ENCODE measurements at places on chromosomes 6 and 20.
A peak's percentile ranks its signal among the peaks of the same experiment; 100 is the strongest.

- H3K4me1 ChIP-seq: peaks cover under 1% of the 10 kb centered on the region
- DNase-seq: no peak
- H3K27me3 ChIP-seq: no peaks in the 10 kb centered on the region
These were observed 55.7 kb downstream of the TXLNB start for GRCh38 chr6:139236105-139236504.

GRCh38 chr6:47303342-47303741, 6.4 kb downstream of the TNFRSF21 start:
- DNase-seq: no peak
- H3K27ac ChIP-seq: no peak overlapping the region
- no peaks in the 10 kb centered on the region for H3K36me3 ChIP-seq
- H3K27me3 ChIP-seq: peaks cover 17% of the 10 kb centered on the region
- H3K4me1 ChIP-seq: no peaks in the 10 kb centered on the region

DNA sequence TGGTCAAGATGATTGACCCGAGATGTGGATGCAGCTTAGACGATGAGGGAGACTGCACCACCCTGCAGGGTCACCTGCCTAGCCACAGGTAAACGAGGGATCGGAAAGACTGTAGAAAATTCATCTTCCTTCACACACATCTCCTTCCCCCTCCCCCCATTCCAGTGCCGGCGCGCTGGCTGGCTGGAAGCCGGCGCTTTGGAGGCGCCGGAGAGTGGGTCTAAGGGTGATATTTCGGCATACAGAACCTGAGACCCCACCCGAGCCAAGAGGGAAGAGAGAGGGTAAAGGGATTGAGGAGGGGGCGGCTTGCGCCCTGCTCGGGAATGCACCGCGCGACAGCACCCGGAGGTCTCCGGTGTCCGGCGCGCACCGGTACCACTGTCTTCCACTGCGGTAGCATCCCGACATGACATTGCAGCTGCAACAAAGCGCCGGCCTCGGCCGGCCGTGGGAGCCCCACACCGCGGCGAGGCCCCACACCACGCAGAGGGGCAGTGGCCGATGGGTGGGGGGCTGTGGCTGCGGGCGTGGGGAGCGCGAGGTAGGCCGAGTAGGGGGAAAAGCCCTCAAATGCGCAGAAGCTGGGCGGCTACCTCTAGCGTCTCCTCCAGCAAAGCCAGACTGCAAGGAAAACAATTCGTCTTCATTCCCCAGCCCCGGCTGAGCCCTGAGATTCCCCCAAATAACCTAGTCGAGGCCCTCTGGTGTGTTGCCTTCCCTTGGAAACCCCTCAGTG, 984 bp downstream of the TNFRSF21 start:
- H3K27me3 ChIP-seq: peaks cover 13% of the 10 kb centered on the region
- H3K36me3 ChIP-seq: no peaks in the 10 kb centered on the region
- H3K4me3 ChIP-seq: peak overlapping the region; percentile 75
- H3K27ac ChIP-seq: no peak overlapping the region
- no peak for DNase-seq

GRCh38 chr6:28282926-28283325, 1.6 kb downstream of the PGBD1 start:
- no peak overlapping the region for H3K27ac ChIP-seq
- DNase-seq: no peak
- H3K27me3 ChIP-seq: peaks cover 14% of the 10 kb centered on the region
- H3K4me3 ChIP-seq: no peak overlapping the region
- peaks cover 6% of the 10 kb centered on the region for H3K4me1 ChIP-seq

GRCh38 chr6:66128243-66128642, 421.2 kb upstream of the EYS start:
- DNase-seq: no peak
- no peak overlapping the region for H3K27ac ChIP-seq
- no peaks in the 10 kb centered on the region for H3K27me3 ChIP-seq
- H3K4me1 ChIP-seq: no peaks in the 10 kb centered on the region
- no peak overlapping the region for H3K4me3 ChIP-seq

GRCh38 chr6:140713495-140713894, 1339.0 kb upstream of the CITED2 start:
- H3K27me3 ChIP-seq: no peaks in the 10 kb centered on the region
- no peak overlapping the region for H3K27ac ChIP-seq
- peaks cover 8% of the 10 kb centered on the region for H3K4me1 ChIP-seq
- no peak for DNase-seq
- H3K4me3 ChIP-seq: no peak overlapping the region
- peaks cover 2% of the 10 kb centered on the region for H3K36me3 ChIP-seq

DNA sequence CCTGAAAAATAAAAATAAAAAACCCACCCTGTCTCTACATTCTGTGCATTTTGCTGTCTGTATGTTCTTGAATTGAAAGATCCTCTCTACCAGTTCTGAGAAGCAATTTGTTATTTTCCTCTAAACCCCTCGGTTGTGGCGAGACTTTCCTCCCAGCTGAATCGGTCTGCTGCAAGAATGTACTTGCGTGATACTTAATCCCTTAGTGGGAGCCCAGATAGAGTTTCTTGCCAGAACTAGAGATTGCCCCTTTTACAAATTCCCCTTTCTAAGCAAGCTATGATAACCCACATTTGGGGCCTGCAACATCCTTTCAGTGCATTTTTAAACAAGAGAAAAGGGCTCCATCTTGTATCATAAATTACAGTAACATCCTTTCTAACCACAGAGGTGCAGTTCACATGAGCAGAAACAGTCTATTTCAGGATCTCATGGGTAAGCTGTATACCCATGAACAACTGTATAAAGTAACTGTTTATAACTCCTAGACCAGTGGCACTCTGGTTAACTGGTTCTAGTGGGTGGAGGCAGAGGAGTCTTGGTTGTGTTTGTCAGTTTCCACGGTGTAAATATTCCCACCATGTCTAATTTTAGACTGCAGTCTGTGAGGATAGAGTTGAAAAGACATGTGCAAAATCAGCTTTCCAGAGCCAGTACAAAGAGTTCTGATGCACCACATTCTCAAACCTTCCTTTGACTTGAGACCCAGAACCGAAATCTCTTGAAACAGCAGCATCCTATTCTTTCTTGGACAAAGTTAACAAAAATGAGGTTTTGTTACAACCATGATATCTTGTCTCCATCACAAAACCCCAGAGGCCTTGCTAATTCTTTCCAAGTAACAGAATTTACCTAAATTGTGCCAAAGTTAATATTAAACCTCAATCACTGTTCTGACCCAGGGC, 113.1 kb upstream of the ZNF217 start:
- H3K4me1 ChIP-seq: peaks cover 28% of the 10 kb centered on the region
- DNase-seq: no peak
- no peaks in the 10 kb centered on the region for H3K27me3 ChIP-seq
- no peak overlapping the region for H3K4me3 ChIP-seq
- H3K27ac ChIP-seq: peak overlapping the region; percentile 89

GRCh38 chr6:41000248-41000647, 38.8 kb downstream of the UNC5CL start:
- no peak overlapping the region for H3K27ac ChIP-seq
- H3K4me1 ChIP-seq: no peaks in the 10 kb centered on the region
- H3K36me3 ChIP-seq: peaks cover 1% of the 10 kb centered on the region
- H3K27me3 ChIP-seq: peaks cover 19% of the 10 kb centered on the region

GRCh38 chr6:90008189-90008907, 114.1 kb downstream of the GJA10 start:
- peaks cover 26% of the 10 kb centered on the region for H3K36me3 ChIP-seq
- no peaks in the 10 kb centered on the region for H3K27me3 ChIP-seq
- DNase-seq: no peak
- H3K27ac ChIP-seq: peak overlapping the region; percentile 61

GRCh38 chr20:45051204-45052060, 49.5 kb downstream of the KCNS1 start:
- peak overlapping the region; percentile 84 for H3K27ac ChIP-seq
- H3K4me3 ChIP-seq: peak overlapping the region; percentile 73
- H3K27me3 ChIP-seq: no peaks in the 10 kb centered on the region
- peaks cover 45% of the 10 kb centered on the region for H3K4me1 ChIP-seq
- H3K36me3 ChIP-seq: peaks cover 21% of the 10 kb centered on the region

DNA sequence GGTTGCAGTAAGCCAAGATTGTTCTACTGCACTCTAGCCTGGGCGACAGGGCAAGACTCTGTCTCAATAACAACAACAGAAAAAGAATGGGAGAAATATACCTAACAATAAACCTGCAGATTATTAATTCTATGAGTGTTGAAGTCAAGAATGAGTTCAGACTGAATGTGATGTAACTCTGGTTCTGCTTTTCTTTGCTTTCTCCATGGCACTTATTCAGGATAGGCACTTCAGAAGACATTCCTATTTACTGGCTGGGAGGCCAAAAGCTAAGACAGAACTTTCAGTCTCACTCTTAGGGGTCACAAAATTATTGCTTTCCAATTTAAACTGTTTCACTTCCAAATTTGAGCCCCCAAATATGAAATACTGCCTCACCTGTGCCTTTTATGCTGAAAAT, 15.7 kb upstream of the PRIM2 start:
- H3K4me3 ChIP-seq: no peak overlapping the region
- no peak overlapping the region for H3K27ac ChIP-seq
- no peaks in the 10 kb centered on the region for H3K4me1 ChIP-seq
- no peak for DNase-seq
- H3K27me3 ChIP-seq: peaks cover 8% of the 10 kb centered on the region
- no peaks in the 10 kb centered on the region for H3K36me3 ChIP-seq

DNA sequence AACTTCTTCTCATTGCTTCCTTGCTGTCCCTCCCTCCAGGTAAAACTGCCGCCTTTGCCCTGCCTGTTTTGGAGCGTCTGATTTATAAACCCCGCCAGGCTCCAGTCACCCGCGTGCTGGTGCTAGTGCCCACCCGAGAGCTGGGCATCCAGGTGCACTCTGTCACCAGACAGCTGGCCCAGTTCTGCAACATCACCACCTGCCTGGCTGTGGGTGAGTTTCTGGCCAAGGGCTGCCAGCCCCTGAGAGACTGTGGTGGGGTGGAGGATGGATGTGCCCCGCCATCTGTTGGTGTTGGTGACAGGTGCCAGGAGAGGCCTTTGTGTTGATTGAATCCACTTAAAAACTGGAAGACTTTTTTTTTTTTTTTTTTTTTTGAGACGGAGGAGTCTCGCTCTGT, 9.5 kb downstream of the DDX27 start:
- peaks cover 41% of the 10 kb centered on the region for H3K36me3 ChIP-seq
- H3K27me3 ChIP-seq: no peaks in the 10 kb centered on the region
- no peak overlapping the region for H3K4me3 ChIP-seq
- H3K27ac ChIP-seq: no peak overlapping the region

- no peaks in the 10 kb centered on the region for H3K4me1 ChIP-seq
- H3K4me3 ChIP-seq: no peak overlapping the region
- no peak overlapping the region for H3K27ac ChIP-seq
- no peaks in the 10 kb centered on the region for H3K27me3 ChIP-seq
These were observed 80.3 kb downstream of the HTR1B start for GRCh38 chr6:77383026-77383425.

GRCh38 chr6:12189661-12190060, 100.5 kb upstream of the EDN1 start:
- no peak overlapping the region for H3K27ac ChIP-seq
- H3K36me3 ChIP-seq: peaks cover 2% of the 10 kb centered on the region
- H3K4me1 ChIP-seq: no peaks in the 10 kb centered on the region
- no peak overlapping the region for H3K4me3 ChIP-seq
- H3K27me3 ChIP-seq: no peaks in the 10 kb centered on the region

DNA sequence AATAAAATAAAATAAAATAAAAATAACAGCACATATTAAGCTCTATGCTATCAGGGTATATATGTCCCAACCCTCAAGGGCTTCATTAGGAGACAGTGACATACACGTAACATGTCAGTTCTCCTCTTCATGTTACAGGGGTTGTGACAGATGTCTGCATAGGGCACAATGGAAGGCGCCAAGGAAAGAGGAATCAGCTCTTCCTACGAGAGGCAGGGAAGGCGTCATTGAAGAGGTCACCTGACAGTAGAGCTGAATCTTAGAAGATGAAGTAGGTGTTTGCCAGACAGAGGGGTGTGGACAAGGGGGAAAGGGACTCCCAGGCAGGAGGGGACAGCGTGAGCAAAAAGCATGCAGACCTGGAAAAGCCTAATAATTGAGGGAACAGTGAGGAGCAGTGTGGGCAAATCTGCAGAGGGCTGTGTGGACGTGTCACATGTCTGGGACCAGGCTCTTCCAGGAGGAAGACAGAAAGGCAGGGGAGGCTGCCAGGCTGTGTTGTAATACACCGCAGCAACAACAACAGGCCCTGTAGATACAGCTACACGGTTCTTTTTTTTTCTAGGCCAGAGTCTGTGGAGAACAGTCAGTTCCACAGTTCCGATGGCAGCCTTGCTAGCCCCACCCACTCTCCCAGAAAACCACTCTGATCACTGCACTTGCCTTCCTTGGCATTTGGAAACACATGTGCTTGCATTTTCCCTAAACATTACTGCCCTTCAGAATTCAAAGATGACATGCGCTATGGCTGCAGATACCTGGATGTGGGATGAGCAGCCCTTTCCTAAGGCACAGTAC, 2.5 kb upstream of the FKBP5 start:
- H3K27me3 ChIP-seq: no peaks in the 10 kb centered on the region
- H3K4me1 ChIP-seq: peaks cover 8% of the 10 kb centered on the region
- no peak for DNase-seq
- H3K4me3 ChIP-seq: no peak overlapping the region
- no peaks in the 10 kb centered on the region for H3K36me3 ChIP-seq

GRCh38 chr6:73942592-73943186, 246.7 kb downstream of the CD109 start:
- H3K4me1 ChIP-seq: no peaks in the 10 kb centered on the region
- no peaks in the 10 kb centered on the region for H3K27me3 ChIP-seq
- no peak for DNase-seq
- no peak overlapping the region for H3K4me3 ChIP-seq

DNA sequence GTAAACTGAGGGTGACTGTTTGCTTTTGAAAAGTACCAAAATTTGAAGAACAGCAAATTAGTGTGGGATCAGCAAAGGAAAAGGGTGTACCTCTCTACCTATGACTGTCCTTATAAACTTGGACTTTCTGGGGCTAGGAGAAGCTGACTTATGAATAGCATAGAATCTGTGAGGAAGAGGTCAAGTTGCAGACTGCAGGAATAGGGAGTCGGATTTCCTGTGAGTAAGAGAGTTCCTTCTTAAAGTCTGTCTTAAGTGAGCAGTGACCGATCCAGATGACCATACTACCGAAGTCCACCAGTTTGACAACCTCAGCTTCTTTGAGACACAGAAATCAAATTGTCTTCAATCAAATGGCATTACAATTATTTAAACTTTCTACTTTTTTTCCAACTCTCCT, 708.7 kb downstream of the UTRN start:
- H3K4me3 ChIP-seq: no peak overlapping the region
- no peaks in the 10 kb centered on the region for H3K36me3 ChIP-seq
- no peaks in the 10 kb centered on the region for H3K4me1 ChIP-seq

DNA sequence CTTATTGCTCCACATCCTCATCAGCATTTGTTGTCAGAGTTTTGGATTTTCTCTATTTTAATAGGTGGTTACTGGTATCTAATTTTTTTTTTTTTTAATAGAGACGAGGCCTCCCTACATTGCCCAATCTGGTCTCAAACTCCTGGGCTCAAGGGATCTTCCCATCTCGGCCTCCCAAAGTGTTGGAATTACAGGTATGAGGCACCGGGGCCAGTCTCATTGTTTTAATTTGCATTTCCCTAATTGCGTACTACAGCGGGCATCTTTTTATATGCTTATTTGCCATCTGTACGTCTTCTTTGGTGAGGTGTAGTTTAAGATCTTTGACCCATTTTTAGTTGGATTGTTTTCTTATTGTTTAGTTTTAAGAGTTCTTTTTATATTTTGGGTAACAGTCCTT, 210.4 kb upstream of the SULF2 start:
- DNase-seq: no peak
- peaks cover 5% of the 10 kb centered on the region for H3K36me3 ChIP-seq
- no peak overlapping the region for H3K27ac ChIP-seq
- peaks cover 3% of the 10 kb centered on the region for H3K4me1 ChIP-seq
- no peak overlapping the region for H3K4me3 ChIP-seq

GRCh38 chr6:89144354-89144906, 1.4 kb upstream of the PM20D2 start:
- no peak overlapping the region for H3K4me3 ChIP-seq
- no peak for DNase-seq
- H3K4me1 ChIP-seq: peaks cover 10% of the 10 kb centered on the region
- H3K36me3 ChIP-seq: peaks cover 3% of the 10 kb centered on the region
- no peaks in the 10 kb centered on the region for H3K27me3 ChIP-seq
- H3K27ac ChIP-seq: peak overlapping the region; percentile 47
